ENCODE measurements at places on chromosomes 2 and 18. TPM values are rescaled to one million over a fixed set of nuclear protein-coding genes. Genes with fewer than 3 reads are reported as not detected.

Gene XIRP2
- total RNA-seq = 0.10 TPM

Gene KANSL1L
- 15.4 TPM for total RNA-seq

Gene LCLAT1
- total RNA-seq = 14.6 TPM

Gene C1QL2
- total RNA-seq = not detected

Gene IL36A
- not detected for total RNA-seq

Gene CREG2
- not detected for total RNA-seq

Gene RPRM
- 0.10 TPM for total RNA-seq

Gene LAPTM4A
- 90.9 TPM for total RNA-seq

Gene CCDC138
- total RNA-seq = 4.9 TPM

Gene NDC80
- total RNA-seq = 8.6 TPM

Gene SH3BP4
- total RNA-seq = 1.4 TPM

Gene MERTK
- 3.7 TPM for total RNA-seq

Gene FSIP2
- total RNA-seq = 0.10 TPM

Gene IL1R1
- total RNA-seq = 2.6 TPM

Gene KHK
- 0.52 TPM for total RNA-seq

Gene CFAP53
- not detected for total RNA-seq

Gene TUBA4B
- not detected for total RNA-seq

Gene CHRND
- not detected for total RNA-seq

Gene ST6GAL2
- 0.21 TPM for total RNA-seq

Gene SCN7A
- total RNA-seq = under 0.01 TPM

Gene TUBA3D
- total RNA-seq = not detected

Measured in mononuclear cell (primary cell).